ENCODE measurements at places on chromosomes 3 and 15.

GRCh38 chr3:32062950-32063582 is 43.4 kb upstream of the GPD1L start:
- no peak for DNase-seq

DNA sequence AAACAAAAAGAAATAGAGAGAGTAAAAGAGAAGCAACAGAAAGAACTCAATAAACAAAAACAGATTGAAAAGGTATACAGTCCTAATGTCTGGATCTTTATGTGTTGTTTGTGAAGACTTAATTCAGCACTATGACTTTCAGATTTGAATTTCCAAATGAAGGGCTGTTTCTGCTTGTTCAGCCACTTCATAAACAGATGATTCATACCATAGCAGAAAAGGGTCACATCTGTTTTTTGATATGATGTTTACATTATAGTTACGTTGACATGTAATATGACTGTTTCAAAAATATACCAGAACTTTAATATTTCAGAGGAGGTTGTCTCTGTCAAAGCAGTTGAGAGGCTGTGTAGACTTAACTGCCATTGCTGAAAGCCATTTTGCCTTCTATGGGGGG is 24.1 kb downstream of the ASB14 start:
- DNase-seq: no peak

- no peak for DNase-seq
Measured at GRCh38 chr15:77988347-77989295, 88.9 kb downstream of the TBC1D2B start.

- DNase-seq: no peak
Measured at GRCh38 chr3:61639991-61640390, 78.6 kb downstream of the PTPRG start.

GRCh38 chr3:65871305-65872141 is 167.2 kb downstream of the MAGI1 start:
- DNase-seq: peak; percentile 14

DNA sequence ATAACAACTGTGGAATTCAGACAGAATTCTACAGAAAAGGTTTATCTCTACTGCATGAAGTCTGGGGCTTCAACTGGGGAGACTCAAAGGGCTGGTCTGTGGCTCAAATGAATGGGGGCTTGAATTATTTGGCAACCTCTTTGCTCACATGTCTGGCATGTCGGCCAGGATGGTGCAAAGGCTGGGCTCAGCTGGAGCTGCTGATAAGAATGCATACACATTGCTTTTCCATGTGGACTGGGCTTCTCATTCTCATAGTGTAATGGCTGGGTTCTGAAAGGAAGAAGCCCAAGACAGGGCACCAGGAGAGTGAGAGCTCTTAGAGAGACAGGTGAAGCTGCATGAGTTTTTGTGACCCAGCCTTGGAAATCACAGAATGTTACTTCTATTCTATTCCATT is 194.3 kb upstream of the SGO1 start:
- DNase-seq: no peak

GRCh38 chr3:187288131-187288854 is 3.2 kb downstream of the MASP1 start:
- DNase-seq: no peak

GRCh38 chr3:18717598-18717997 is 292.5 kb upstream of the SATB1 start:
- no peak for DNase-seq

DNA sequence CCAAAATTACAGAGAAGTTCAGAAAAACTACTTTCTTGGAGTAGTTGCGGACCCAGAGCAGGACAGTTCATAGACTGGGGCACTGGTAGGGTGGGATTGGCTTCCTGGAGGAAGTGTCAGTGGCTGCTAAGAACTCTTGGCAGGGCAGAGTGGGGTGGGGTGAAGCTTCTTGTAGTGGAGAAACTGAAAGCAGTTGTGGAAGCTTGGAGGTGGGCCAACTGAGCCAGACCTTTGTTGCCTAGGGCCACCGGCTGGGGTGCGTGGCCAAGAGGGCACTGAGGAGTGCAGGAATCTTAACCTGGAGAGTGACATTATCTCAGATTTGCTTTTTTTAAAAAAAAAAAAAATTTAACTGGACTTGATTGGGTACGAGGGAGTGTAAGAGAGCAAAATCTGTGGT is 3.1 kb downstream of the KAT2B start:
- DNase-seq: no peak

DNA sequence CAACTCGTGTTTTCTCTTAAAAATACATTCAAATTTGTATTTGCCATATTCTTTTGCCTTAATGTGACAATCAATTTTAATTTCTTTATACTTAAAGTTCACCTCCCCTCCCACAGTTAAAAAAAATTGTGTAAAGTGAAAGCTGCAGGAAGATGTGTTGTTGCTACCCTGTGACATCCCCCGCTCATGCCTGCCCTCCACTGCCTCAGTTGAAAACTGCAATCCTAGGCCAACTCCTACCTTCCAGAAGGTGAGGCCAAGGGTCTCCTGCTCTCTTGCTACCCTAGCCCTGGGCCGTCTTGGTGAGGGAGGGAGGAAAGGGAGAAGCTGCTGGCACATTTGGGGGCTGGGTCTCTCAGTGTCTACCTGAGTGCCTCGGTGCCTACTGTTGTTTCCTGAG is 57.0 kb upstream of the CMTM7 start:
- no peak for DNase-seq

GRCh38 chr3:159947220-159947619 is 41.4 kb upstream of the IL12A start:
- DNase-seq: no peak

- no peak for DNase-seq
Measured at GRCh38 chr3:114119776-114120175, 59.1 kb downstream of the DRD3 start.

DNA sequence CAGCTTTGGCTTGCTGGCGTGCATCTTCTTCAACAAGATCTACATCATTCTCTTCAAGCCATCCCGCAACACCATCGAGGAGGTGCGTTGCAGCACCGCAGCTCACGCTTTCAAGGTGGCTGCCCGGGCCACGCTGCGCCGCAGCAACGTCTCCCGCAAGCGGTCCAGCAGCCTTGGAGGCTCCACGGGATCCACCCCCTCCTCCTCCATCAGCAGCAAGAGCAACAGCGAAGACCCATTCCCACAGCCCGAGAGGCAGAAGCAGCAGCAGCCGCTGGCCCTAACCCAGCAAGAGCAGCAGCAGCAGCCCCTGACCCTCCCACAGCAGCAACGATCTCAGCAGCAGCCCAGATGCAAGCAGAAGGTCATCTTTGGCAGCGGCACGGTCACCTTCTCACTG is 40.6 kb upstream of the CSTA start:
- DNase-seq: no peak

GRCh38 chr3:39075910-39076309 is 24.1 kb downstream of the WDR48 start:
- no peak for DNase-seq

GRCh38 chr3:106588739-106589138 is 719.9 kb upstream of the CBLB start:
- DNase-seq: no peak

DNA sequence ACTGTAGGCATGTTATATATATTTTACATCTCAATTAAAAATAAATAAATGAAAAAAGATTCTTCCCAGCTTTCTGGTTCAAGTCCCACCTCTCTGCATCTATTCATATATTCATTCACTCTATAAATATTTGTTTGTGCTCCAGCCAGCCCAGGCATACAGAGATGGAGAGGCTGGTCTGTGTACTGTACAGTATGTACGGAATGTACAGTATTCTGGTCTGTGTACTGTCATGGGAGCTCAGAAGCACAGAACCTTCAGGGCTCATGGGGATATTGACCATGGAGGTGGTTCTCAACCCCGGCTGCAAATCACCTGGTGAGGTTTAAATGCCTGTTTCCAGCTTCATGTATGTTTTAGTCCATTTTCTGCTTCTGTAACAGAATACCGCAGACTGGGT is 13.8 kb downstream of the CORO2B start:
- DNase-seq: no peak

GRCh38 chr3:143084856-143085731 is 34.5 kb upstream of the CHST2 start:
- no peak for DNase-seq

GRCh38 chr15:89963301-89964231 is 37.6 kb upstream of the ZNF710 start:
- no peak for DNase-seq

Data from NCI-H526 treated with DMSO at 0.1 percent for 48 hours (cell line).